NCI-H1092 treated with DMSO at 0.1 percent for 48 hours (cell line): ENCODE measurements at places on chromosomes 5 and 9.

- no peak for DNase-seq
Measured at GRCh38 chr9:3914416-3914815, 385.5 kb downstream of the GLIS3 start.

GRCh38 chr9:129863059-129863690 lies 27.9 kb downstream of the USP20 start:
- DNase-seq = no peak

DNA sequence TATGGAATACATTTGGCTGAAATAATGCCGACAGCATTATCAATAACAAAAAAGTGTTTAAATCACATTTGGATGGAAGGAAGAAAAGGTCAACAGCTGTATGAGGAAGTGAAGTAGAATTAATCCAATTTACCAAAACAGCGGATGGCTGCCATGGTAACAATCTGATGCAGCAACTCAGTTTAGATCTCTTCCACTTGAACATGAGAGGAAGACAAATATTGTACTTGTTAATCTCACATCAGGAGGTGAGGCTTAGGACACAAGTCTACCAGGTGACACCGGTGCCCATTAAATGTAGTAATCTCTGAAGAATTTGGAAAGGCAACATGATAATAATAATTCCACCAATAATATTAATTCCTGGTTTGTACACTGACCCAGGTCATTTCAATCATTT lies 2.4 kb downstream of the RASEF start:
- DNase-seq = peak; percentile 72

- DNase-seq = peak; percentile 93
Measured at GRCh38 chr5:99369797-99370593, 441.2 kb upstream of the CHD1 start.

DNA sequence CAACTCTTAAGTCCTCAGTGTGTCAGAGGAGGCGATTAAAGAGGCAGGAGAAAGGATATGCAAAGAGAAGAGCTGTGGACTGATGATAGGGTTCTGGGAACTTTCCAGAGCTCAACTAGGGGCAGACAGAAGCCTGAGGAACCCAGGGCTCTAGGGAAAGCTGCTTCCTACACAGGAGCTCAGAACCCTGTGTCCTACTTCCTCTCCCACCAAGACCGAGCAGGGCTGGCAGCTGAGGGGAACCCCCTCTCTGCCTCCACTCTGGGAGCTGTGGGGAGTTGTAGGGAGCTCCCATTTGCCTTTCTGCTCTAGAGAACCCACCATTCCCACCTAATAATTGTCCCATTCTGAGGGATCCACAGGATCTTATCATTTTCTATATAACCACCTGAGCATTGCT lies 674.3 kb downstream of the ACTL7B start:
- DNase-seq = no peak
